Dorsolateral prefrontal cortex (tissue), 122 donors: ENCODE measurements at places on chromosomes 3 and 15. TPM values are rescaled to one million over a fixed set of nuclear protein-coding genes. Genes with fewer than 3 reads are reported as not detected.

DNA sequence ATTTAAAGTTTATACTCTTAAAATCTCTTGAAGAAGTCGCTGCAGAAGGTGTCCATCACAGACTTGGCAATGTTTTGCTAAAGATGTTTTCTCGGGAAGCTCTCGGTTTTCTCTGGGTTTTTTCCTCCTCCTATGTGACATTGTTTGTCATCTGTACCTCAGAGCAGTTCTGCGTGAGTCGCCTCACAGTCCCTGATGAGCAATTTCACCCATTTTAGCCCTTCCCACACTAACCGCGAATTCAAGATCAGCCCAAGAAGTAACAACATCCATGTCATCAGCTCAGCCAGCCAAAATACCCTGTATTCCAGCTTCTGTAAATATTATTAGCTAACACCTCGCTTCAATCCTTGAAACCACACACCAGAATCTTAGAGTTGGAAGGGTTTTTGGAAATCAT is 224.3 kb upstream of the SETMAR start:
- DNase-seq = no peak

DNA sequence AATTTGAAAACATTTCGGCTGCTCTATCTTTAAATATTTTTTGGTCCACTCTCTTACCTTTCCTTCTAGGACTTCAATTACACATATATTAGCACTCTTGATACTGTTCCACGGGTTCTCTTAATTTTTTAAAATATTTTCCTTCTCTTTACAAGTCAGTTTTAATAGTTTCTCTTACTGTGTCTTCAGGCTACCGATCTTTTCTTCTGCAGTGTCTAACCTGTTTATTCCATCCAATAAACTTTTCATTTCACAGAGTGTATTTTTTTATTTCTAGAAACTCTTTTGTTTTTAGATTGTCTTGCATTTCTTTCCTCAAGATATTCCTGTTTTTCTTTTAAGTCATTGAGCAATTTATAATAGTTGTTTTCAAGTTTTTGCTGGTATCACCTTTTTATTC is 27.7 kb downstream of the TCF12 start:
- no peak for DNase-seq

The CMSS1 gene
- total RNA-seq = 47.0 TPM

The AHSG gene
- not detected for total RNA-seq

DNA sequence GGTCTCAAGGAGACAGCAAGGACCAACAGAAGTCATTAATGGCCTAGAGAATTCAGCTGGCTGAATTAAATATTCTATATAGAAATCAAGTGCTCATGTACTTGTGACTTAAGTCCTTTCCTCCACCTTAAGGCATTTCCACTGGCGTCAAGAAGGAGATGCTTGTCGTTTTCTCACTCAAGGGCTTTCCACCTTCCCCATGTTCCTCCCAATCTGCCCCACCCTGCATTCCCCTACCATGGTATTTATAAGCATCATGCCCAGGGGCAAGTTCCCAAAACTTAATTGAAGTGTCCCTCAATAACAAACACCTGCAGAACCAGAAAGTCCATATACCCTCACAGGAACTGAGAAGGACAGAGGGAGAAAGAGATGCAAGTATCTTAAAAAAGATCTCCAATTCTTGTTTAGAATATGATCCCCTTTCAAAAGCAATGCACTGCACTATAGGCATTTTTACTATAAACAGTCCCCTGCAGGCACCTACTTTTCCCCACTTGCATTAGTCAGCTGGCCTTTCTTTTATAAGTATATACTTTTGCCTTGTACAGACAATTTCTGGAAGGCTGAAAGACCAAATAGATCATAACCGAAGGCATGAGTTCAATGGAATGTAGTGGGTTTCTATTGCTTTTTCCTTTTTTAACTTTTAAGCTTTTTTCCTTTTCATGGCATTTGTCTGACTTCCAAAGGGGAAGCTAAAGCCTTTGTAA is 29.6 kb downstream of the TMEM39A start:
- no peak for DNase-seq

DNA sequence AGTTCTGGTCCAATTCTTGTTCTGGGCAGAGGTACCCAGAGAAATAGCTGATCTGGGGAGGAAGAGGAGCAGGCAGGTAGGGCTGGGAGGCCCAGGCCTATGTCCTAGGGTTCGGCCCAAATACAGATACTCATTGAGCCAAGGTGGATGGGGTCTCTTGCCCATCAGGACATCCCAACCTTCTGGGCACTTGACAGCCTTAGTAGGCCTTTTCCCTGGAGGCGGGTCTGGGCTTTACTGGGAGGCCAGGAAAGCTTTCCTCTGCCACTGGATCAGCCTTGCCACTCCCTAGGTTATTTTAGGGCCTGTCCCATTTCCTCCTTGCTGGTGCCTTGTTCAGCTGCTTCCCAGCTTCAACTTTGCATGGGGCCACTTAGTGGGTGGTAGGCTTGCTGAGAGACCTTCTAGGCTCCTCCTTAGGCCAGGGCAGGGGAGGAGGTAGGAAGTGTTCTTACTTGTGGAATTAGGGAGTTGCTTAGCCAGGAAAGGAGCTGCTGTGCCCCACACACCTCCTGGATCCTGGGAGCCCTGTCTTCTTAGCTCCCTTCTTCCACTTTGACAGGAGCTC is 9.7 kb downstream of the TEX264 start:
- no peak for DNase-seq

GRCh38 chr3:25500706-25501210 is 72.7 kb downstream of the RARB start:
- no peak for DNase-seq

DNA sequence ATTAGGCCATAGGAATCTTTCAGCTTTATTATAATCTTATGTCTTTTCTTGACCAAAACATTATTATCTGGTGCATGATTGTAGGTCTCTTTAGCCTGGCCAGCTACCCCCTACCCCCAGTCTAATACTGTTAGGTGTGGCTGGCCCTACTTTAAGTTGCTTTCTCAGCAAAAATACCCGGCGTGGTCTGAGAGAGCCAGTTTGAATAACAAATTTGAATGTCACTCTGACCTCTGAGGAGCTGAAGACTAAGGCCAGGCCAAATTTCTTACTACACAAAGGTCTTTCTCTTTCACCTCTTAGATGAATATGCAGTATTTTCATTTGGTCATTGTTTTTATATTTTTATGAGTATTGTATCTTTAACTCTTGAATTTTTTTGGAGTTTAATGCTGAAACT is 188.5 kb upstream of the MLF1 start:
- DNase-seq = no peak

The SLC7A14 gene
- total RNA-seq = 39.6 TPM

DNA sequence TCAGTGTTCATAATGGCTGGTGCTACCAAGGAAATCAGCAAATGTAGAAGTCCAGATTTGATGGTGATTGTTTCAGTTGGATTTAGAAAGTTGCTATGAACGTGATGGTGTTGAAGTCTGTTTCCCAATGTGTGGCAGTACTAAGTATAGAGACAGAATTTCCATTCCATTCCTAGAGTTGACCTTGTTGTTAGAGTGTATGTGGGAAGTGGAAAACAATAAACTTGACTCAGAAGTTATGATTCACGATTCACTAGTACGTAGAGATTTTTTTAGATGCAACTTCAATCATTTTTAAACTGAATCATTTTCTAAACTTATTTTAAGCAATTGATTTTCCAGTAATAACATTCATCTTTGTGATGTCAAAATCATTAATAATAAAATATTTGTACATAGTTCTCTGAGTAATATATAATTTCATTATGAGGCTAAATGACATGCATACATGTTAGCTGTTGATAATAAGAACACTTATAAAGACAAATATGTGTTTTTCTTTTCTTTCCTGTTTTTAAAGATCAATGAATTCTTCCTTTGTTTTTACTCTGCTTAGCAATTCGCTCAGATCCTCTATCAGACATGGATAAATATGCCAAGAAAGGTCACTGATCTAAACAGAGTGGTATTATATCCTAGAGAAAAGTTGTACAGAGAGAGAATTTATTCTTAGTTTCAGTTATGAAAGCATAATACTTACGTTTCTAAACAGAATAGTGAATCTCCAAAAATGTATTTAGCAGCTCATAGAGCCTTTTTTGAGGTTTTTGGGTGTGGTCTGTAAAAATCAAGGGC is 108.8 kb upstream of the GPR149 start:
- DNase-seq = no peak

DNA sequence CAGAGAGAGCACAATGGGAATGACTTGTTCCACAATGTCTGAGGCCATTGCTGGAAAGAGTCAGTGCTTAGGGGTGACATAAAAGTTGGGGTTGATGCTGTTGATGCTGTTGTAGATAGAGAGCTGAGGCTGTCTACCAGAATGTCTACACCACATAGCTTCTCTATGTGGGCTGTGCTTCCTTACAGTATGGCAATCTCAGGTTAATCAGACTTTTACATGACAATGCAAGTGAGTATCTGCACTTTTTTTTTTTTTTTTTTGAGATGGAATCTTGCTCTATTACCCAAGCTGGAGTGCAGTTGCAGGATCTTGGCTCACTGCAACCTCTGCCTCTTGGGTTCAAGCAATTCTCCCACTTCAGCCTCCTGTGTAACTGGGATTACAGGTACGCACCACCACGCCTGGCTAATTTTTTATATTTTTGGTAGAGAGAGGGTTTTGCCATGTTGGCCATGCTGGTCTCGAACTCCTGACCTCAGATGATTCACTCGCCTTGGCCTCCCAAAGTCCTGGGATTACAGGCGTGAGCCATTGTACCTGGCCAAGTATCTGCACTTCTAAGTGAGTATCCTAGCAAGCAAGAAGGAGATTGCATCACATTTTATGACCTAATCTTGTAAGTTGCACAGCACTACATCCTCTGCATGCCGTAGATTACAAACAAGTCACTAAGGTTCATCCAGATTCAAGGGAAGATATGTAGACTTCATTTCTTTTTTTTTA is 28.7 kb downstream of the DLEC1 start:
- no peak for DNase-seq

- no peak for DNase-seq
Measured at GRCh38 chr3:188212308-188212969, 58.5 kb downstream of the LPP start.

DNA sequence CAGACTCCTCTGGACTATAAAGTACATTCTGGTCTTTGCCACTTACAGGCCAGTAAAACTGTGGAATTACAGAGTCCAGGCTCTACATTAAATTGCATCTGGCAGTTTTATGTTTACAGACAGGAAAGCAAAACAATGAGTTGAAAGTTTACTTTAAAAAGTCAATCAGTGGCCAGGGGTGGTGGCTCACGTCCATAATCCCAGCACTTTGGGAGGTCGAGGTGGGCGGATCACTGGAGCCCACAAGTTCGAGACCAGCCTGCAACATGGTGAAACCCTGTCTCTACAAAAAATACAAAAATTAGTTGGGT is 53.8 kb downstream of the TM4SF4 start:
- DNase-seq = no peak

The STRIT1 gene
- not detected for total RNA-seq

DNA sequence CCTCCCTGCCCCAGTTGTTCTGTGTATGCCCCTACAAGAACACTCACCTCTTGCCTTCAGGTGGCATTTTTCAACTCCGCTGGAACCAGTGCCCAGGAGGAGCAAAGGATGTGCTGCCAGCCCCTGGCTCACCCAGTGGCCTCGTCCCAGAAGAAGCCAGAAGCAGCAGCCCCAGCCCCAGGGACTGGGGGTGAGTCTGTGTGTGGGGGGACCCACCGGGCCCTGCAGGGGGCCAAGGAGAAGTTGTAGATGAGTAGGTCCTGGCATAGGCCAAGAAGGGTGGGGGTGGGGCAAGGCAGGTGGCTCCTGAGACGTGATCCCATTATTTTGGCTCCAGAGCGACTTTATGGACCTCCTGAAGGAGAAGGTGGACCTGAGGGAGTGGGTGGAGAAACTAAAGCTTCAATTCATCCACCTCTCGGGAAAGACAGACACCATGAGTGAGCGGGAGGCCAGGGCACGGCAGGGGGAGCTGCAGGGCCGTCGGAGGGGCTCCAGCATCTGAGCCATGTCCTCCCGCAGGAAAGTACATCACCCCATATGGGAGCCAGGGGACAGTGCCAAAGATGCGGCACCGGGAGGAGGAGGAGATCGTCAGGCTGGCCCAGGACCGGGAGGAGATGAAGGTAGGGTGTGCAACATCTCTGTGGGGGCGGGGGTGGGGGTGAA is 29.3 kb downstream of the NGRN start:
- DNase-seq = no peak

The SH2D7 gene
- not detected for total RNA-seq

DNA sequence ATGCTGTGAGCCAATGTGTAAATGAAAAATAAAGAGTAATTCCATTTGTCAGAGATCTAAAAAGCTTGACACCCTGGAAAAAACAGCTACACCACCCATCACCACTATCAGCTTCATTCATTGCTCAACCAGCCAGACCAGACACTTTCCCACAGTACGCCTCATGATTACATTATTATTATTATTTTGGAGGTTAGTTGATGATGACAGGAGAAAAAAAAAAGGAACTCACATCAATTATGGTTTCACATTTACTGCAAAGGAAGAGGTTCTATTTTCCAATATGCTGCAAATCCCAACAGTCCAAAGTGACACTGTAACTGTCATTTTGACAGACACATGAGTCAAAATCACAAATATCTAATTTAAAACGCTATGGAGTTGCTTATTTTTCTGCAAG is 134.7 kb upstream of the TSC22D2 start:
- DNase-seq = no peak

- DNase-seq = no peak
Measured at GRCh38 chr3:21902956-21903355, 151.9 kb upstream of the ZNF385D start.

DNA sequence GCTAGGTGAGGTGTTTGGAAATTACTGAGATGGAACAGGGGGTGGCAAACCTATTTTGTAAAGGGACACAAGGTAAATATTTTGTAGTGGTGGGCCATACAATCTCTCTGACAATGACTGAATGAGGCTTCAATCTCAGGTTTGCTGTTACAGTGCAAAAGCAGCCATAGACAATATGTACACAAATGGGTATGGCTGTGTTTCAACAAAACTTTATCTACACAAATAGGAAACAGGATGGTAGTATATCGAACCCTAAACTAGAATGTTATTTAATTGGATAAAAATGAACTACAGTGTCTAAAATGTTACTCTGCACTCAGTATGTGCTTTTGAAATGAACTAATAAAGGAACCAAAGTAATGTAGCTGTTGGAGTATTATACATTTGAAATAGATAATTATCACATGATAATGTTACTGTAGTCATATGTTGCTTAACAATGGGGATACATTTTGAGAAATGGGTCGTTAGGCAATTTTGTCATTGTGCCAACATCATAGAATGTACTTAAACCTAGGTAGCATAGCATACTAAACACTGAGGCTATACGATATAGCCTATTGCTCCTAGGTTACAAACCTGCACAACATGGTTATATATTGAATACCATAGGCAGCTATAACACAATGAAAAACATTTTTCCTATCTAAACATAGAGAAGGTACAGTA is 495.2 kb upstream of the TBL1XR1 start:
- no peak for DNase-seq

DNA sequence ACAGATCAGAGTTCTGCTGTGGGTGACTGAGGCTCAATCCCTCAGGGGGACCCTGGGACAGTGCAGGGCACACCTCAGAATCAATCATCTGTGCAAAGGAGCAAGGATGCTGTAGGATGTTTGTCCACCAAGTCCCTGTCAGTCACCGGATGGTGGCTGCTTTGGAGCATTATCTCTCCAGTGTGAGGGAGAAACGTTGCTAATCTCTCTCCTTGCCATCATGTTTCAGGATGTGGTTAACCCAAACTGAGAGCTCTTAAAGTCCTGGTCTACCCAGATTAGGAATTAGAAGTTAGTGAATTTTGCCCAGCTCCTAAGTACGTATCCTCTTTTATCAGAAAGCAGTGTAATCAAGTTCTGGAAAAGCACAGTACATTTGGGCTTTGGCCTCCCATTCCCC is 26.2 kb upstream of the LRRC3B start:
- DNase-seq = no peak

The PROK2 gene
- 0.75 TPM for total RNA-seq
